Metanephros (tissue), 2 donors: ENCODE measurements at places on chromosomes 7 and 10. TPM values are rescaled to one million over a fixed set of nuclear protein-coding genes. Genes with fewer than 3 reads are reported as not detected.

The CROT gene
- 18.9 TPM for total RNA-seq

The ODAD2 gene
- total RNA-seq: 0.35 TPM

The SEMA3C gene
- total RNA-seq: 139 TPM

The SPDYE5 gene
- total RNA-seq: not detected

The CYP26C1 gene
- total RNA-seq: not detected

The SPDYE16 gene
- 0.53 TPM for total RNA-seq

The LDB3 gene
- 64.6 TPM for total RNA-seq

The CRHR2 gene
- total RNA-seq: 0.64 TPM

The MSANTD7 gene
- total RNA-seq: 16.6 TPM

The SPDYE1 gene
- total RNA-seq: not detected

The ATRNL1 gene
- 207 TPM for total RNA-seq

The PRF1 gene
- 2.0 TPM for total RNA-seq

The JAZF1 gene
- total RNA-seq: 10.5 TPM

The DNAJC30 gene
- total RNA-seq: 7.5 TPM

The FXYD4 gene
- total RNA-seq: 1.6 TPM

The AKR1C4 gene
- total RNA-seq: not detected

The SUGCT gene
- 15.5 TPM for total RNA-seq

The FAM25C gene
- not detected for total RNA-seq

The LBX1 gene
- total RNA-seq: 1.5 TPM

The PRLHR gene
- total RNA-seq: not detected

The DGKB gene
- 4.6 TPM for total RNA-seq

The MACC1 gene
- 26.9 TPM for total RNA-seq

The SUN3 gene
- not detected for total RNA-seq

The TMEM176A gene
- 71.8 TPM for total RNA-seq

The AKR1B15 gene
- total RNA-seq: not detected

The CCDC172 gene
- not detected for total RNA-seq

The CALCR gene
- total RNA-seq: 1.8 TPM

The NEURL1 gene
- total RNA-seq: 15.0 TPM

The LEP gene
- total RNA-seq: 0.70 TPM
